ENCODE measurements at places on chromosomes 12 and 14. TPM values are rescaled to one million over a fixed set of nuclear protein-coding genes. Genes with fewer than 3 reads are reported as not detected.
A peak's percentile ranks its signal among the peaks of the same experiment; 100 is the strongest.

DNA sequence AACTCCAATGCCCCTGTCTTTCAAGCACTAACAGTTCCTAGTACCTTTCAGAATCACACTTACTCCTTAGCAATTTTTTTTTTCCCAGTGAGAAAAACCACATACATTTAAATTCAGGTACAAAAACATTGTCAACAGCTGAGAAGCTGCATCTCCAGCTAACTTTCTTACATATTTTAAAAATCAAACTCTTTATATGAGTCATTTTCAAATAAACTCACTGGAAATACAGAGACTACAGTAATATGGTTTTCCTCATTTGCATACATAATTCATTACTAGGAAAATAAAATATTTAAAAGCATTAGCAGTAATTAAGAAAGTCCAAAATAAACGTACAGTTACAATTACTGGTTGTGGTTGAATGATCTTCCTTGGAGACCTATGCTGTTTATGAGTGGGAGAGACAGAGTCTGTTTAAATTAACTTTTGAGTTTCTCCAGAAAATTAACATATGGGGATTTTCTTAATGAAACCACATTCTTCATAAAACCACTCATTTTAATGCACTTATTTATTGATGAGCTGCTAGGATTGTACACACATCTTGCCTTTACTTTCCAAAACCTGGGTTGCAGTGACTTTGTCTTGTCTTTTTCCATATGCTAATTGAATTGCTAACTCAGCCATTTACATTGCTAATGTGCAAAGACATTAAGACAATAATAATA is 9.8 kb downstream of the MUCL1 start:
- no peak for DNase-seq

- DNase-seq = peak; percentile 79
Measured at GRCh38 chr12:84912198-84913128, at the start of gene SLC6A15. Gene SLC6A15, minus strand, starts transcription at chr12:84912799. Its CDS starts 20,679 bp downstream, at chr12:84892120.

- no peak for DNase-seq
Measured at GRCh38 chr12:123808167-123808566, 46.1 kb downstream of the DNAH10 start.

DNA sequence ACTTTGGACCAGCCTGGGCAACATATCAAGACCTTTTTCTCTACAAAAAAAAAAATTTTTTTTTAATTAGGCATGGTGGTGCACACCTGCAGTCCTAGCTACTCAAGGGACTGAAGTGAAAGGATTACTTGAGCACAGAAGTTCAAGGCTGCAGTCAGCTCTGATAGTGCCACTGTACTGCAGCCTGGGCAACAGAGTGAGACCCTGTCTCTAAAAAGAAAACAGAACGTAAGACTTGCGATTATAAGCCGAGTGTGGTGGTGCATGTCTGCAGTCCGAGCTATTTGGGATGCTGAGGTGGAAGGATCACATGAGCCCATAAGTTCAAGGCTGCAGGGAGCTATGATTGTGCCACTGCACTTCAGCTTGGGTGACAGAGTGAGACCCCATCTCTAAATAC is 76.0 kb downstream of the DENND5B start:
- no peak for DNase-seq

The MIP gene
- not detected for total RNA-seq

The PARPBP gene
- 0.54 TPM for total RNA-seq

- no peak for DNase-seq
Measured at GRCh38 chr12:42284876-42285275, 41.0 kb downstream of the ZCRB1 start.

The DPF3 gene
- 27.3 TPM for total RNA-seq

The KRT82 gene
- not detected for total RNA-seq

DNA sequence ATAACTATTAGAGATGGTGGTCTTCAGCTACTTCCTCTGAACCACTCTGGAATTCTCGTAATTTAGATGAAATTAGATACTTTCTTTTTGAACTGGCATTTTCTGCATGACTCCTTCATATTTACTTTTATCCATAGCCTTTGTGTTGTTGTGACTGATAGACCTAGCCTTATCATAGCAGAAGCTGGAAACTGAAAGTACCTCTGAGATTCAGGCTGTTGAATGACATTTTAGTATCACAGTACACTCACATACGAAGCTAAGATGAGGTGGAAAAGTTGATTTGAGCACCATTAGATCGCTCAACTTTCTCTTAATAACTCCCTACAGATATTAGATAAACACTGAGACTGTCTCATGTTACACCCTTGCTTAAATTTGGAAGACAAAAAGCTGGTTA is 525.1 kb upstream of the FBXO33 start:
- no peak for DNase-seq

DNA sequence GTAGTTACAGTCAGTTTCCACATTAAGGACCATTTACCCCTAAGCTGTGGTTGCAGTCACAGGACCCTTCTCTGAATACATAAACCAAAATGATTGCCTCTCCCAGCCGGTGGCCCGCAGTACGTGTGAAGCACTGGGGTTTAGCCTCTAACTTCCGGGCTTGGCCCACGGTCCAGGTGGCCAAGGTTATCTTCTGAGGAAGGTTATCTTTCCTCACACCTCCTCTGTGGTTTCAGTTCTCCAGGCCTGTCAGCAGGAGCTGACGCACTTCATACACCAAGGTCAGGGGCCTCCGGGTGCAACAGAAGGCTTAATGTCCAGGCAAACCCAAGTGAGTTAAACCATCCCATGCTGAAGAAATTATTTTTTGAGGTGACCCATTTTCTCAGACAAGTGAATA is 291.0 kb upstream of the FKBP4 start:
- DNase-seq = no peak

- DNase-seq = no peak
Measured at GRCh38 chr12:62284749-62285148, 24.5 kb downstream of the USP15 start.

GRCh38 chr12:115424003-115424402 is 740.0 kb upstream of the TBX3 start:
- DNase-seq = no peak

The TMEM119 gene
- total RNA-seq = 1.3 TPM

- no peak for DNase-seq
Measured at GRCh38 chr12:64806593-64807460, 17.6 kb upstream of the TBC1D30 start.

DNA sequence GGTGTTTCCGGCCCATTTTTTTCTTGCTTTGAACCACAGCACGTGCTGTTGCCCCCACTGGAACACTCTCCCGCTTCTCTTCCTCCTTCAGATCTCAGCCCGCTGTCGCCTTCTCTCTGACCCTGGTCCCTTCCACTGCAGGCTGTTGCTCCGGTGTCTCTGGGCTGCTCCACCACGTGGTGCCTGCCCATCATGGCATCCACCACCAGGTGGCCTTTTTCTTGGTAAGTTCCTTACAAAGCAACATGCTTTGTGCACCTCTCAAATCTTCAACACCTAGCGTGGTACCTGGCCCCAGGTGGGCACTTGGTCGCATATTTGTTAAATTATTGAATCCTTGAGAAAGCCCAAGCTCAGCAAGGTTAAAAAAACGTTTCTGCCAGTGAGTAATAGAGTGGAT is 19.1 kb downstream of the TUNAR start:
- no peak for DNase-seq

The SELPLG gene
- 4.9 TPM for total RNA-seq

- DNase-seq = no peak
Measured at GRCh38 chr12:3998968-3999792, 126.0 kb upstream of the PARP11 start.

DNA sequence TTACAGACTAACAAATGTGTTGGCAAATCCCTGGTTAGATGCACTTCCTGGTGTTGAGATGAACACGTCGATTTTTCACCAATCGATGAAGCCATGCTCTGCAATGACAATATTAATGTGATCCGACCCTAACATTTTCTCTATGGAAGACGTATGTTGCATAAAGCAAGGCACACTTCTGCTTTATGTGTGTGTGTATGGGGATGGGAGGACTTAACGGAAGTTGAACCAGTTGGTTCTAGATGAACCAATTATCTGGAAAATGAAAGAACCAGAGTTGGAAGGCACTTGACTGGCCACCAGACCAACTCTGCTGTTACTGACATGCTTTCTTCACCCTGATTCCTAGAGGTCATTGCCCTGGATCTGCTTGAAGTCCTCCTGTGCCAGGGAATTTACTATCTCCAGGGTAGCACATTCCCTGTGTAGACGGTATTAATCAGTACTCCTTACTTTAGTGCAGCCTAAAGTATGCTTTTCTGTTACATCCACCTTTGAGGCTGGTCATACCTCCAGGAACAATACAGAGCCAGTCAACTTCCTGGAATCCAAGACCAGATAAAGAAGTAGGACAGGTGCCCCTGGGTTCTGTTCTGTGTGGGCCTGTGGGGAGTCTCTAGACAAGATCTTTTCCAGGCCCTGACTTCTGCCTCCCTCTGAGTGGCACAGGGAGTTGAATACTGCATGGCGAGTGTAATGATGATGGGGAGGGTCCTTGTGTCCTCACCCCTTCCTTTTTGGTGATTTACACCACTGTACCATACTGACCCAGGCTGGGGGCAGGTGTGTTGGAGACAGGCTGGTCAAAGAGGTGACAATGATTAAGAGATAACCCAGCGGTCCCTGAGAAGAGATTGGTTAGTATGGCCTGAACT is 4.1 kb downstream of the SDR39U1 start:
- DNase-seq = no peak

GRCh38 chr14:102544046-102544746 is 34.6 kb upstream of the ANKRD9 start:
- DNase-seq = no peak

The NID2 gene
- 41.8 TPM for total RNA-seq

- DNase-seq = no peak
Measured at GRCh38 chr12:104026841-104027599, 23.0 kb downstream of the GLT8D2 start.

The MYO1H gene
- 0.16 TPM for total RNA-seq

GRCh38 chr14:79791055-79791732 is 420.1 kb downstream of the DIO2 start:
- DNase-seq = no peak

- DNase-seq = no peak
Measured at GRCh38 chr14:101499513-101499912, 61.8 kb upstream of the DIO3 start.

The PLEK2 gene
- total RNA-seq = not detected

The LRCOL1 gene
- total RNA-seq = not detected

DNA sequence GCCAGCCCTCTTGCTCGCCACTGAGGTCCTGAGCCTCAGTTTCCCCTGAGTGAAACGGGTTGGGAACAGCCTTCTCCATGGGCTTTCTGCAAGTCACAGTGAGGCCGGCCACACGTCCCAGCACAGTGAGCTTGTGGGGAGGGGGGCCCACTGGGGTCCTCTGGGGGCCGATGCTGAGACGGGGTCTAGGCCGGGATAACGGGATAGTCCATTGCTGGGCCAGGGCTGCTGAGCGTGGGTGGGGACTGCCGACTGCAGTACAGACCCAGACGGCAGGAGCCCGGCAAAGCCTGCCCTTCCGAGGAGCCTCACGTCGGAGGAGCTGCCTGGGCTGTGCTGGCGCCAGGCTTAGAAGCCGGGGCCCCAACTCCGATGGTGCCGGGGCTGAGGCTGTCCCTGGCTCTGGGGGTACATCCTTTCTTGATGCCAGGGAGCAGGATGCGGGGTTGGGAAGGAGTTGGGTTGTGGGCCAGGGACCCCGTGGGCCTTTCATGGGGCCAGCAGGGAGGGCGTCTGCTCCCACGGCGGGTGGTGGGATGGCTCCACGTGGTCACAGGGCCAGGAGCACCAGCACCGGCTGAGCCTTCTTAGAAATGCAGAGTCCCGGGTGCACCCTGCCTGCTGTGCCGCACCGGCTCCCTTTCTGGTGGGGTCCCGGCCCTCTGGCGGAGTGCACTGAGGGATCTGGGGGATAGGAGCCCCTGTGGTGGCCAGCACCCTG is 24.2 kb downstream of the NOC4L start:
- DNase-seq = no peak

The TAS2R9 gene
- total RNA-seq = not detected

The AQP6 gene
- not detected for total RNA-seq

DNA sequence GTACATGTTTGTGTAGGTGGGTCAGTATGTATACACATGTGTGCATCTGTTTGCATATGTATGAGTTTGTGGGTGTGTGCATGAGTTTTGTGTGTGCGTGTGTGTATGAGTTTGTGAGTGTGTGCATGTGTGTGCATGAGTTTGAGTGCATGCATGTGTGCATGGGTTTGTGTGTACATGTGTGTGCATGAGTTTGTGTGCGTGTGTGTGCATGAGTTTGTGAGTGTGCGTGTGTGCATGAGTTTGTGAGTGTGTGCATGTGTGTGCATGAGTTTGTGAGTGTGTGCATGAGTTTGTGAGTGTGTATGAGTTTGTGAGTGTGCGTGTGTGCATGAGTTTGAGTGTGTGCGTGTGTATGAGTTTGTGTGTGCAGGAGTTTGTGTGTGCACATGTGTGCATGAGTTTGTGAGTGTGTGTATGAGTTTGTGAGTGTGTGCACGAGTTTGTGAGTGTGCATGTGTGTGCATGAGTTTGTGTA is 61.5 kb downstream of the FZD10 start:
- DNase-seq = no peak

- no peak for DNase-seq
Measured at GRCh38 chr12:82319276-82319675, 38.9 kb downstream of the CCDC59 start.

The STYX gene
- 13.1 TPM for total RNA-seq

The TNFRSF1A gene
- 59.8 TPM for total RNA-seq

DNA sequence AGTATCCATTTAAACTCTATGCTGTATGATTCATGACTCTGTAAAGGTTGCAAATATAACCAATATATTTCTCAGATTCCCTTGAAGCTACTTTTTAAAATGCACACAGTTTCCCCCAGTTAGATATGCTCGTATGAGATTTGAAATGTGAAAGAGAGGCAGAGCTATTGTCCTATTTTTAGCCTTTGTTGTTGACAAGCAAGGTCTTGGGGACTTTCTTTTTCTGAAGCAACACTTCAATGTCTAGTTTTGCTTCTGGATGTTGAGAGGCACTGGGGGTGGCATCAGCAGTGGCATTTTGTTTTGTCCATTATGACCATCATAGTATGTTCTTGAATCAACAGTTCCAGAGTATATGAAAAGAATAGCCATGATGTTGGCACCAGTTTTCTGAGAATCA is 63.4 kb downstream of the ASCL1 start:
- no peak for DNase-seq

The SMOC1 gene
- 1.2 TPM for total RNA-seq

DNA sequence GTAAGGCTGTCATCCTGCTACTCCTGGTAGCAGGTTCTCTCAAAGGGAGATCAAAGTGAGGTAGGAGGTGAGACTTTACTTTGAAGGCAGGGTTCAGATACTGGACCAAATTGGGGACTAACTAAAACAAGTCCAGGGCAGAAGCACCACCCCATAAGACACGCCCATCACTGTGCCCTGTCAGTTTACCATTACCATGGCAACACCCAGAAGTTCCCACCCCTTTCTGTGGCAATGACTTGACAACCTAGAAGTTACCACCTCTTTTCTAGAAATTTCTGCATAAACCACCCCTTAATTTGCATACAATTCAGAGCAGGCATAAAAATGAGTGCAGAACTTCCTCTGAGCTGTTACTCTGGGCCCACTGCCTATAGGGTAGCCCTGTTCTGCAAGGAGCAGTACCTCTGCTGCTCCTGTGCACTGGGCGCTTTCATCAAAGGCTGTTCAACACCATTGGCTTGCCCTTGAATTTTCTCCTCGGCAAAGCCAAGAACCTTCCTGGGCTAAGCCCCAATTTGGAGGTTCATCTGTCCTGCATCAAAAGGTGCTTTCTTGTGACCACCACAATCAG is 64.8 kb upstream of the MAX start:
- no peak for DNase-seq

GRCh38 chr14:81125536-81125935 is 95.2 kb downstream of the GTF2A1 start:
- no peak for DNase-seq

GRCh38 chr14:59582845-59583509 is 6.4 kb upstream of the CCDC175 start:
- DNase-seq = peak; percentile 54

All from Right ventricle myocardium inferior (tissue), 1 donor.